Transverse colon (tissue), 4 donors: ENCODE measurements at places on chromosomes 3 and 15. TPM values are rescaled to one million over a fixed set of nuclear protein-coding genes. Genes with fewer than 3 reads are reported as not detected.

DNA sequence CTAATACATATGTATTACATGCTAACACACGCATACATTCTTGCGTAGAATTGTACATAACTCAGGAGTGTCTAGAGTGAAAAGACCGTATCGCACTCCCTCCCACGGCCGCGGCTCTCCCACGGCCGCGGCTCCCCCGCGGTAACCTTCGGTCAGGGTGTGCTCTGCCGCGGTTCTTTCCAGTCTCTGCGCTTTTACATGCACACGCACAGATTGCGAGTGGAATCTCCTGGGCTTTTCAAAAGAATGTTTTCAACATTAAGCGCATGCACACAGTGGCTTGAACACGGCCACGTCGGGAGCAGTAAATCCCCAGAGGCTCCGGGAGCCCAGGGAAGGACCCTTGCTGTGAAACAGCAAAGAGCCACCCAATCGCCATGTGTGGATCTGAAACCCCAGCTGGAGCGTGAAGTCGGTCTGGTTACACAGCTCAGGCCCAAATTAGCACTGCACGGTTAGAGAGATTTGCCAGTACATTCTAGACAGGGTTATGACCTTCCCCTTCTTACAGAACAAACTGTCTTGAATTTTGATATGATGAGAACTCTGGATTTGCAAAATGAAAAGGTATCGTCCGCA, 805 bp upstream of the RGMA start:
- no peaks in the 10 kb centered on the region for H3K36me3 ChIP-seq
- peaks cover 71% of the 10 kb centered on the region for H3K27me3 ChIP-seq
- H3K4me1 ChIP-seq: peaks cover 33% of the 10 kb centered on the region
- no peak for DNase-seq
- peak overlapping the region; percentile 85 for H3K27ac ChIP-seq

DNA sequence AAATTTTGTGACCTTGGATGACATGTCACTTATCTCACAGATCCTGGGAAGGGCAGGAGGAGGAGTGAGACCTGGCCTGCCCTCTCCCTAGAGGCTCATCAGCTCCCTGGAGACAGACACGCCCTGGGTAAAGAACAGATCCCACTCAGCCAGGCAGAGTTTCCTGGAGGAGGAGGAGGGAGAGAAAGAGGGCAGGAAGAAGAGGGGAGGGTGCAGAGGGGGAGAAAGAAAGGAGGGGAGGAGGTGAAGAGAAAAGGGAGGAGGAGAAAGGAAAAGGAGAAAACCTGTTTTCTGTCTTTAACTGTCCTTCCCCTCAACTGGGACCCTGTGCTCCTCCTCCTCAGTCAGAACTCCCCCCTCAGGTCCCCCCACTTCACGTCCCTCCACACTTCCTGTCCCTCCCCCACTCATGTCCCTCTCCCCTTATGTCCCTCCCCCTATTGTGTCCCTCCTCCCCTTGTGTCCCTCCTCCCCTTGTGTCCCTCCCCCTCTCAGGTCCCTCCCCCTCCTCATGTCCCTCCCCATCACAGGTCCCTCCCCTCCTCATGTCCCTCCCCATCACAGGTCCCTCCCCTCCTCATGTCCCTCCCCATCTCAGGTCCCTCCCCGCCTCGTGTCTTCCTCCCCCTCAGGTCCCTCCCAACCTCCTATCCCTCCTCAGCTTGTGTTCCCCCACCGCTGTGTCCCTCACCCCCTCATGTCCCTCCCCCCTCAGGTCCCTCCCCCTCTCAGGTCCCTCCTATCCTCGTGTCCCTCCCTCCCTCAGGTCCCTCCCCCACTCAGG, 52.3 kb upstream of the CGNL1 start:
- H3K36me3 ChIP-seq: no peaks in the 10 kb centered on the region
- DNase-seq: peak; percentile 84
- H3K27ac ChIP-seq: peak overlapping the region; percentile 85

GRCh38 chr15:31499236-31499952, 172.8 kb downstream of the KLF13 start:
- no peak for DNase-seq
- H3K4me1 ChIP-seq: no peaks in the 10 kb centered on the region
- H3K27me3 ChIP-seq: no peaks in the 10 kb centered on the region
- no peak overlapping the region for H3K4me3 ChIP-seq
- H3K27ac ChIP-seq: peak overlapping the region; percentile 40

- no peaks in the 10 kb centered on the region for H3K36me3 ChIP-seq
- no peak overlapping the region for H3K27ac ChIP-seq
- H3K27me3 ChIP-seq: no peaks in the 10 kb centered on the region
- no peaks in the 10 kb centered on the region for H3K4me1 ChIP-seq
- H3K4me3 ChIP-seq: no peak overlapping the region
- no peak for DNase-seq
Observed at GRCh38 chr3:176740906-176741663, 456.2 kb downstream of the TBL1XR1 start.

- DNase-seq: no peak
- no peaks in the 10 kb centered on the region for H3K4me1 ChIP-seq
- peaks cover 3% of the 10 kb centered on the region for H3K36me3 ChIP-seq
- no peak overlapping the region for H3K27ac ChIP-seq
Observed at GRCh38 chr3:101602731-101603130, 28.8 kb downstream of the PCNP start.

- no peaks in the 10 kb centered on the region for H3K4me1 ChIP-seq
- H3K36me3 ChIP-seq: no peaks in the 10 kb centered on the region
- H3K27me3 ChIP-seq: no peaks in the 10 kb centered on the region
- DNase-seq: no peak
- H3K4me3 ChIP-seq: no peak overlapping the region
Observed at GRCh38 chr3:45927881-45928280, 15.4 kb upstream of the CXCR6 start.

- peaks cover 11% of the 10 kb centered on the region for H3K4me1 ChIP-seq
- peak overlapping the region; percentile 72 for H3K27ac ChIP-seq
- peak; percentile 71 for DNase-seq
- H3K27me3 ChIP-seq: no peaks in the 10 kb centered on the region
- no peak overlapping the region for H3K4me3 ChIP-seq
- H3K36me3 ChIP-seq: no peaks in the 10 kb centered on the region
Observed at GRCh38 chr15:31236184-31237042, 90.2 kb upstream of the KLF13 start.

GRCh38 chr15:79811406-79812405, 85.1 kb downstream of the MTHFS start:
- no peaks in the 10 kb centered on the region for H3K36me3 ChIP-seq
- peak; percentile 14 for DNase-seq
- H3K27me3 ChIP-seq: no peaks in the 10 kb centered on the region
- H3K4me3 ChIP-seq: no peak overlapping the region
- no peak overlapping the region for H3K27ac ChIP-seq
- no peaks in the 10 kb centered on the region for H3K4me1 ChIP-seq

DNA sequence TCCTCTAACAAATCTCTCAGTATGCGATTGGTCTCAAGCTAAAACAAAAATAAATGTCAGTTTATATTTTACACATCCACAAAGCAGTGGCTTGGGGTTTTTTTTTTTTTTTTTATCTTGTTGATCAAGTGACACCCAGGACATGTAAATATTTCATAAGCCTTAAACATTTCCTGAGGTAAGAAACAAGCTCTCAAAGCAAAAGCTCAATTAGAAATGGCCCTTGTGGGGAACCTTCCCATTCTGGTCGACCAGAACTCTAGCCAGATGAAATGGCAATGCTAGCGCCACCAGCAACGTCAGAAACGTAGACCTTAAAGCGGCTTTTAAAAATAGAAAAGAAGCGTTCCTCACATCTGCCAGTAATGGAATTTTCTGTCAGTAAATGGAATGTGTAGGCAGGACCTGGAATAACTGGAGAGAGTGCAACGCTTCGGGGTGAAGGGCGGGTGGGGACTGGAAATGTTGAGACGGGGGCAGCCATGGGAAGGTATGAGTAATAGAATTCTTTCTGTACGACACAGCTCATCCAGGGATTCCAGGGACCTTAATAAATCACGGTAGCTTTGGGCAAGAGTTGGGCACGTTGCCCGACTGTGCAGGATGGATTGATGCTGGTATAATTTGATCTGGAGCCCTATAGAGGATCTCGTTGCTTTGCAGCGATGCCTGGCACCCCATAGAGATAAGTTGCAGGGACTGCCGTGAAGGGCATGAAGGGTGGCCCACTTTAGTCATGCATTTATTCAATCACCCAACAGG, 44.4 kb downstream of the BTD start:
- no peak overlapping the region for H3K4me3 ChIP-seq
- no peaks in the 10 kb centered on the region for H3K27me3 ChIP-seq
- peak overlapping the region; percentile 73 for H3K27ac ChIP-seq
- no peak for DNase-seq

The RAB6B gene
- total RNA-seq: 1.2 TPM

The LRRC49 gene
- 4.8 TPM for total RNA-seq

The TTLL13 gene
- total RNA-seq: 0.27 TPM
